NCI-H2081 (cell line): ENCODE measurements at places on chromosomes 7 and 10.

DNA sequence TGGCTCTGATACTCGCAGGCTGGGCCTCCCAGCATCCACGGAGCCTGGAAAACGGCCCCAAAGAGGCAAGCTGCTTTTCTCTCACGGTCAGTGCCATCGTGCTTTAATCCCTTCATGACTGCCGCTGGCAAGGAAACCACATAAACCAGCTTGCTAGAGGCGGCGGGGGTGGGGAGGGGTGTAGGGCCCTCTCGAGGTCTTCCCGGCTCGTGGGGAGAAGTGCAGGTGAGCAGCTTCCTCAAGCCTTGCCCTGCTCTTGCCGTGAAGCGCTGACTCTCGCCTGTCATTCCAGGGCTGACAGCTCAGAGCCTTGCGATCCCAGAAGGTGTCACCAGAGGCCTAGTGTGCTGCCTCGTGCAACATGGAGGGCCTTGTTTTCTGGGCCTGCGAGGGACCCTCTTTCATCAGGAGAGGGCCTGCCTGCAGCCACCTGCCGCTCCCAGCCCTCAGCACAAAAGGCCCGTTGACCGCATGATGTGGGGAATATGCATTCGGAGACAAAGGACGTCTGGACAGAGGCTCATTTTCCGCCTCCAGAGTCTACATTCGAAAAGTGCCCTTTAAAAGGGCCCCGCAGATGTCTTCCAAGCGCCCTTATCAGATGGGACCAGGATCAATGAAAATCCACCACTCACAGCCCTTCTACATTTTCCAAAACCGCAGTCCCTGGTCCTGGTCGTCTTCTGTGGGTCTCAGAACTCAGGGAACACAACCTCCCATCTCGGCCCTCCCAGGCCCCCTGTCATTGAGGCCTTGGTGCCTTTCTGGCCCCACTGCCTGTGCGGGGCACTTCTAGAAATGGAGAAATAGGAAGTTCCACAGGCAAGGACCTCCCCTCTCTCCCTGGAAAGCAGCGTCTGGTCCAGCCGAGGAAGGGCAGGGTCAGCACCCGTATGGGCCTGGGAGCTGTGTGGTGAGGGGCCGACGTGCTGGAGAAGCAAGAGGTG, 58.7 kb downstream of the ZRANB1 start:
- no peak for DNase-seq

- DNase-seq, result no peak
Measured at GRCh38 chr7:30706316-30706715, 24.1 kb upstream of the CRHR2 start.

- DNase-seq, result no peak
Measured at GRCh38 chr10:71396711-71397295, at the start of gene CDH23. Gene CDH23 (plus strand): TSS chr10:71396920. CDS start chr10:71439832, 42,912 bp downstream.

GRCh38 chr7:45923818-45924217, 2.7 kb upstream of the IGFBP3 start:
- no peak for DNase-seq

DNA sequence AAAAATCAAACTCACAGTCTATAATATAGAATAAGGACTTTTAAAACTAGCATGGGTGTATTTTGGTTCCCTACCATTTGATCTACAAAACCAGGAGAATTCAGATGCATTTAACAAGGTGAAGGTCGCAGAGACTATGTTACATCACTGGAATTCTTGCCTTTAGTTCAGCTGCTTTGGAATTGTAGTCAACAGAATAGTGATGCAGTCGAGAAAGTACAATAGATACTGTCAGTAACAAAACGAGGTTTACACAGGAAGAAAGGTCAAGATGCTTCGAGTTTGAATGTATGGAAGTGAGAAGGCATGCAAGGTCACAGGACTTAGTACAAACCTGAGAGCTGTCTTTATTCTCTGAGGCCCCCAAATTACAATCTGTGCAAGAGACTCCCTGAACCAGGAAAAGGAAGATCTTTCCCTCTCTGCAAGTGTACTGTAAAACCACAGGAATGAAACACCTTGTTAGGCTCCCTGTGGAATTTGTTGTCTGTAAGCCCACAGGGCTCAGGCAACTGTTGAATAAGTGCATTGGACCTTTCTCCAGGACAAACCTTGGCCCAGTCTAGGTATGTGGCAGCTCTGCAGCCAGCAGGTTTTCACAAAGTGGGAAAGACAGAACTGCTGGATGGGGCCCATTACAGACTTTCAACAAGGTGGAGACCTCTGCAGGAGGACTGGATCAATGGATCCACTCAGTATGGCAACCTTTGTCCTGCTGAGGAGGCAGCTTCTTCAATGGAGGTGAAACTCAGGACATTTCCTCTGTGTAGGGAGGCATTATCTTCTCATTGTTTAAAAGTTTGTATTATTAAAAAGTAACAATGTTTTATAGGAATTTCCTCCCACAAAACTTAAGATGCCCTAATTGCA, 101.1 kb upstream of the GSDME start:
- no peak for DNase-seq
